NCI-H526 treated with DMSO at 0.1 percent for 48 hours (cell line): ENCODE measurements at places on chromosomes 2 and 18.
A peak's percentile ranks its signal among the peaks of the same experiment; 100 is the strongest.

GRCh38 chr2:19711470-19712372 lies 190.1 kb downstream of the TTC32 start:
- DNase-seq = peak; percentile 66

DNA sequence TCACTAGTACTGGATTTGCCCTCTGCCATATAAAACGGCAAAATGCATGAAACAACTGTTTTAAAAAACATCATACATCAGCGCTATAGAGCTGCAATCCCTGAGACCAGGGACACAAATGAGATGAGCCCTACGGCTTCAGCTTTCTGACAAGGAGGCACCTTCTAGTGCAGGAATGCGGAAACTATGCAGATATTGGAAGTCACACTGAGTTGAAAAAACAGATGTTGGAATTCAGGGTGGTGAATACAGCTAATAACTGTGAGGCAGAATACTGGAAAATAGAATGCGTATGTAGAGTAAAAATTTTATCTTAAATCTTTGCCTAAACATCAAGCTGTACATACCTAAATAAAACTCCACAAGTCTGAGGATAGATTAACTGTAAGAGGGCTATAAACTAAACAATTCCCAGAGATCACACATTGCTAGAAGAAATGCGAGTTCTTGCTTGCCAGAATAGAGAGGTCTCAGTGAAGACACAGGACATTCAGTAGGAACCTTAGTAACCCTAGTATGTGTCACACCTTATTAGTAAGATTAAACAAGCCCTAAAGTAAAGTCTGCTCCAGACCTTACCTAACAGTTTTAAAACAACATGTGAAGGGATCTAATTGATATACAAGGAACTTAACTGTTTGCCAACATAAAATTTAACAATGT lies 541.4 kb upstream of the DDX18 start:
- no peak for DNase-seq

- no peak for DNase-seq
These were observed 59.6 kb upstream of the TMEM163 start for GRCh38 chr2:134778372-134778771.

DNA sequence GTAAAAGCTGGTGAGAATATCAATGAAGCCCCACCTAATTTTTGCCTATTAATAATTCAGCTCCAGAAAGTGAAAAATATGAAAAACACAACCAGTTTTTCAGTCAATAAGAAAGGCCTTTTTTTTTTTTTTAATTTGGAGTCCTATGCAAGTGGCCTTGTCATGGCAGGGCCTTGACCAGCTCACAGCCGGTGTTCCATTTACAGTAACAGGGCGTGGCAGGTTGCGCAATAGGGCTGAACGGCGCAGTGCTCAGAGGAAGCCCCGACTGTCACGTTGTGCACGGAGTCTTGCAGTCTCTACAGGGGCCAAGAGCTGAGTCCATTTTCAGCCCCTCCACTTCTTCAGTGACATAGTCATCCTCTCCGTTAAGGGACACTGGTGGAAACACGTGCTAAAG lies 184.1 kb upstream of the FN1 start:
- DNase-seq = no peak
